ENCODE measurements at places on chromosomes 4 and X. TPM values are rescaled to one million over a fixed set of nuclear protein-coding genes. Genes with fewer than 3 reads are reported as not detected.

Gene CLDN34
- not detected for total RNA-seq

- H3K27me3 ChIP-seq: peaks cover 6% of the 10 kb centered on the region
- H3K4me1 ChIP-seq: no peaks in the 10 kb centered on the region
- no peaks in the 10 kb centered on the region for H3K36me3 ChIP-seq
These were observed 207.7 kb downstream of the SOWAHB start for GRCh38 chr4:76690011-76690905.

GRCh38 chr4:78749258-78749971, 26.7 kb upstream of the BMP2K start:
- no peaks in the 10 kb centered on the region for H3K4me1 ChIP-seq
- H3K36me3 ChIP-seq: no peaks in the 10 kb centered on the region
- no peak for DNase-seq
- no peak overlapping the region for H3K4me3 ChIP-seq
- no peak overlapping the region for H3K27ac ChIP-seq
- no peaks in the 10 kb centered on the region for H3K27me3 ChIP-seq

DNA sequence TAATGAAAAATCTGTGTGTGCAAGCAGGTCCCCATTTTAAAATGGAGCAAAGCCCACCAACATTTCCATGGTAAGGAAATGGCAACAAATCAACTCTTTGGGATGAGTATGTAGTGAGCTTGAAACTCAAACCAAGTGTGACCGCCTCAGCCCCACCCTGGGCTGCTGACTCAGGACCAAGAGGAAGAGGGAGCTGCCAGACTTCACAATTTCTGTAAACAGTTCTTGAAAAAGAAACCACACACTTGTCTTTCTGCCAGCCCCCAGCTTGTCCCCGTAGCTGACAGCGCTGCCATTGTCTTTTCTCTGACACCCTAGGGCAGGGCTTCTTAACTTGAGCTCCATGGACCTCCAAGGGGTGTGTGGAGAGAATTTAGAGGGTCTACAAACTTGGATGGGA, 10.3 kb downstream of the RTL5 start:
- H3K4me1 ChIP-seq: no peaks in the 10 kb centered on the region
- no peak for DNase-seq
- H3K36me3 ChIP-seq: no peaks in the 10 kb centered on the region
- H3K27me3 ChIP-seq: no peaks in the 10 kb centered on the region
- H3K4me3 ChIP-seq: peak overlapping the region; percentile 13

Gene SAGE1
- total RNA-seq: not detected

Gene STPG2
- total RNA-seq: 0.19 TPM

DNA sequence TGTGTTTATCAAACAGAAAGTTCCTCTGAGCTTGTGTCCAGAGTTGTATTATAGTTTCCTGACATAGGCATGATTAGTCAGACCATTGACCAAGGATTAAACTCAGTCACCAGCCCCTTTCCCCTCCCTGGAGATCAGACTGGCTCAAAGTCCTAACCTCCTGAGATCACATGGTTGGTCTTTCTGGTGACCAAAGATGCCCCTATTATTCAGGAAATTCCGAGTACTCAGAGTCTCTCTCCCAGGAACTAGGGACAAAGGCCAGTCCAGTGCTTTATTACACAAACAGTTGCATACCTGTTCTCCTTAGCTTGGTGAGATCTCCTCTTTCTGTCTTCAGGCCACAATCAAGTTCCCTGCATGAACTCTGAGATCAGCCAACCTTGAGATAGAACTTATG, 14.5 kb upstream of the ENPP6 start:
- peaks cover 15% of the 10 kb centered on the region for H3K4me1 ChIP-seq
- no peak overlapping the region for H3K27ac ChIP-seq
- no peak for DNase-seq
- no peaks in the 10 kb centered on the region for H3K27me3 ChIP-seq

Gene SGCB
- total RNA-seq: 4.0 TPM

DNA sequence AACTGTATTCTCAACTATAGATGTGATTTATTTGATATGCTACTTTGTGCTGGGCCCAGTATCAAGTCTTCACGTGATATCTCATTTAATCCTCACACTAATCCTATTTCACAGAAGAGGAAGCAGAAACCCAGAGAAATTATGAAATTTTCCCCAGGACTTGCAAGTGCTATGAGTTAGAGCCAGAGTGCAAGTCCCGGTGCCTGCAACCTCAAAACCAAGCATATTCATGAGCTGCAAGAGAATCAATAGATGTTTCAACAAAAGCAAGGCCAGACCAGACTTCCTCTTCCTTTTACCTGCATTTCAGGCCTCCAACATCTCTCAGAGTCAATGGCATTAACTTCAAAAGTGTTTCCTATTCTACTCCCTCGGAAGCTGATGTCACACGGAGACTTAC, 92.2 kb upstream of the GATB start:
- H3K27me3 ChIP-seq: no peaks in the 10 kb centered on the region
- H3K27ac ChIP-seq: no peak overlapping the region
- no peak for DNase-seq
- no peaks in the 10 kb centered on the region for H3K4me1 ChIP-seq

- H3K27me3 ChIP-seq: no peaks in the 10 kb centered on the region
- H3K4me3 ChIP-seq: no peak overlapping the region
- no peak for DNase-seq
- no peak overlapping the region for H3K27ac ChIP-seq
These were observed 15.1 kb downstream of the LRPAP1 start for GRCh38 chr4:3516836-3517730.

GRCh38 chrX:85504381-85504780, 124.9 kb upstream of the POF1B start:
- H3K27me3 ChIP-seq: no peaks in the 10 kb centered on the region
- no peak overlapping the region for H3K4me3 ChIP-seq
- no peak overlapping the region for H3K27ac ChIP-seq
- H3K36me3 ChIP-seq: no peaks in the 10 kb centered on the region

Gene GPR143
- not detected for total RNA-seq

DNA sequence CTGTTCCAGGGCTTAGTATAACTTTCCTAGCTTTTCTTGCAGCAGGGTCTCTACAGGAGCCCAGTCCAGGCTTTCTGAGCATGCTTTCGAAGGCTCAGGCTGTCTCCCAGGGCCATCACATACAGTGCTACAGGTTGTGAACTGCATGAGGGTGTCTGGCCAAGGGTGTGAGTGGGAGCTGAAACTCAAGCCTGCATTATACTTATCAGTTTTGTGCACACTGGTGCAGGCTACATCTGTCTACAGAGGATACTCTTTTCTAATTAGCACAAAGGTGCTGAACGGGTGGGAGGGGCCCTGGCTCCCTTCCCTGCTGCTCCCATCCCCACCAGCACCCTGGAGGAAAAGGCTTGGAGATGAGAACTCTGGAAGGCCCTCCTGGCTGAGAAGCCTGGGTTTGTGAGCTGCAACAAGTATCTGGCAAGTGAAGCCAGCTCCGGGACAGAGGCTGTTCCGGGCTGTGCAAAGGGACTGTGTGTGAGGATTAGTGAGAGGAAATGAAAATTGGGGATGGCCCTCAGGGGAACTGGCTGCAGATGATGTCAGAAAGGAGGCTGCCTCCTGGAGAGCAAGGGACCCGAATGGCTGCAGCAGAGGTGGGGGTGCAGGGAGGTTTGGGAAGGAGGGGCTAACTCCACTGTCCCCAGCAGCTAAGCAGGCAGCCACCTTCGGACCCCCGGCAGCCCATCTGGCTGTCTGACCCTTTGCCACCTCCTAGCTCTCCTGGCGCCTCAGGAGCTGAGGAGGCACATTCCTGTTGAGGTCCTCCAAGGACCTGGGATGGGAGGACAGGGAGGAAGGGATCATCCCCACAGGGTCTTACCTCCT, 68.5 kb downstream of the EFNB1 start:
- no peaks in the 10 kb centered on the region for H3K36me3 ChIP-seq
- H3K4me3 ChIP-seq: no peak overlapping the region
- no peaks in the 10 kb centered on the region for H3K27me3 ChIP-seq
- H3K27ac ChIP-seq: no peak overlapping the region
- DNase-seq: no peak

Gene NR3C2
- 38.6 TPM for total RNA-seq

GRCh38 chr4:186669735-186670134, 53.9 kb downstream of the FAT1 start:
- no peak overlapping the region for H3K27ac ChIP-seq
- H3K4me1 ChIP-seq: no peaks in the 10 kb centered on the region
- H3K27me3 ChIP-seq: no peaks in the 10 kb centered on the region
- no peaks in the 10 kb centered on the region for H3K36me3 ChIP-seq

Gene CSN1S1
- not detected for total RNA-seq

GRCh38 chr4:130393231-130393630, 1297.3 kb downstream of the C4orf33 start:
- no peaks in the 10 kb centered on the region for H3K4me1 ChIP-seq
- H3K27me3 ChIP-seq: no peaks in the 10 kb centered on the region
- H3K36me3 ChIP-seq: no peaks in the 10 kb centered on the region

GRCh38 chr4:99447513-99447912, 12.4 kb upstream of the ADH7 start:
- no peak for DNase-seq
- no peaks in the 10 kb centered on the region for H3K36me3 ChIP-seq
- no peak overlapping the region for H3K4me3 ChIP-seq
- H3K27me3 ChIP-seq: no peaks in the 10 kb centered on the region

Gene ADAMTS3
- not detected for total RNA-seq

DNA sequence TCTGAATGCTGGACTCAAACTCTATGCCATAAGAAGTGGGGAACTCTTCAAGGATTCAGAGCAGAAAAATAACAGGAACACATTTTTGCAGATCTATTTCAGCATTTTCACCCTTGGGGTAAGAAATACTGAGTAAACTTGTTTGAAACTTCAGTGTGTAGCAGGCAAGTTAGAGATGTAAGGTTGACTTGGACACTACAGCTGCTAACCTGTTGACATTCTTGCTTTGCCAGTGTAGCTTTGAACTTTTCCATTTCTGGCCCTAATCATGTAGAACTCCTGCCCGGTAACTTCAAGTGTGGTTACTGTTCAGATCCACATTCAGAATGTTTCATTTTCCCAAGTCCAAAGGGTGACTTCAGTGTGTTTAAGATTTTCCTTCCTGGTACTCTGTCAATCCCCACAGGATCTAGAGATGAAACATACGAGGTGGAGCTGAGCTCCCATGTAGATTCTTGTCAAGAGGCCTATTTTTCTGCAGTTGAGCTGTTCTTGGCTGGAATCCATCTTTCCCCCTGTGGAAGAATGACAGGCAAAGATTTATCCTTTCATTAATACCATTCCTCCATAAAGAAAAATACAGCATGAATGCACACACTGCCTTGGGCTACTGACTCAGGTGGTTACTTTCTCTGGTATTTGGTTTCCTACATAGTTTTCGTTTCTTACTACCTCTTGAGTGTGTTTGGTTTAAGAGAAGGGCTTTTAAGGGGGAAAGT, 34.1 kb downstream of the FHDC1 start:
- DNase-seq: no peak
- no peaks in the 10 kb centered on the region for H3K4me1 ChIP-seq
- no peak overlapping the region for H3K4me3 ChIP-seq
- H3K36me3 ChIP-seq: no peaks in the 10 kb centered on the region

DNA sequence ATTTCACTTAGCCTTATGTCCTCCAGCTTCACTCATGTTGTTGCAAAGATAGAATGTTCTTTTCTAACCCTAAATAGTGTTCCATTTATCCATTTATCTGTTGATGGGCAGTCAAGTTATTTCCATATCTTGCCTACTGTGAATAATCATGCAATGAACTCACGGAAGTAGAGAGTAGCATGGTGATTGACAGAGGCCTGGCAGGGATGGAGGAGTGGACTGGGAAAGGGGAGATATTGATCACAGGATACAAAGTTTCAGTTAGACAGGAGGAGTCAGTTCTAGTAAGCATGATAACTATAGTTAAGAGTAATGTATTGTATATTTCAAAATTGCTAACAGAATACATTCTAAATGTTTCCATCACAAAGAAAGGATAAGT, 10.3 kb upstream of the CLNK start:
- H3K27ac ChIP-seq: no peak overlapping the region
- DNase-seq: no peak
- H3K27me3 ChIP-seq: no peaks in the 10 kb centered on the region
- H3K4me3 ChIP-seq: no peak overlapping the region
- no peaks in the 10 kb centered on the region for H3K36me3 ChIP-seq
- H3K4me1 ChIP-seq: no peaks in the 10 kb centered on the region

Gene EREG
- not detected for total RNA-seq

DNA sequence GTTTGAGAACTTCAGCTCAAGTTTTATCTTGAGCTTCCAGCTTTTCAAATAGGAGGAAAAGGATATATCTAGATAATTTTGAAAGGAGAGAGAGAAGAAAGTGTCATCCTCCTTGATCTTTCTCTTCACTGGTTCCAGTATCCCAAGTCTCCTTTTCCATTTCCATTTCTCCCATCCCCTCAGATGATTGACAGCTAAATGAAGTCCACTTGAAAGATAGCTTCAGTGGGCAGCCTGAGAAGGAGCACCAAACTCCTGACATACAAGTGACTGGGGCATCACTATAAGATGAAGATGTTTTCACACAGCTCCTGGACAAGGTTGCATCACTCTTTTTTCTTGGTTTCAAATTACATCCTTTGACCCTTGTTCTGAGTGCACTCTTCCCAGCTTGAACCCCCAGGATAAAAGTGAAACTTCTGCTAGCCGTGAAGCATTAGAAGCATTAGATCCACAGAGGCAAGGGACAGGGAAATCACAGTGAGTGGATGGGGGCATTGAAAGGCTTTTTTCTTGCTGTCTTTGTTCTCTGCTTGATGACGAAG, 17.5 kb upstream of the MAGEA10 start:
- no peaks in the 10 kb centered on the region for H3K4me1 ChIP-seq
- no peaks in the 10 kb centered on the region for H3K36me3 ChIP-seq
- no peak overlapping the region for H3K27ac ChIP-seq
- H3K27me3 ChIP-seq: no peaks in the 10 kb centered on the region
- DNase-seq: no peak

DNA sequence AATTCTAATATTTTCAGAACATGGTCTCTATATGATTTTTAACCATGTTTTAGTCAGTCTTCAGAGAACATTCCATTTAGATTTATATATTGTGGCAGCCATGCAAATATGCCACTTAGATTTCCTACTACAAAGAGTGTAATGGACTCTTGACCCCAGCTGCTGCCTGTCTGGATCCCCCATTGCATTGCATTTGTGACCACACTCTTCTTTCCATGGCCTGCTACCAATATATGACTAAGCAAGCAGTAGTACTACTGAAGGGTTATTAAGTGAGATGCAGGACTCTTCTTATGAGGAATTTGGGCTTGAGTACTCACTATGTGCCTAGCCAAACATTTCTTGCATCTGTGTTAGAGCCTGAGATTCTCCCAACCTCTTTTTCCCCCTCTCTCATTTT, 306.8 kb downstream of the PDHA2 start:
- no peaks in the 10 kb centered on the region for H3K4me1 ChIP-seq
- H3K4me3 ChIP-seq: no peak overlapping the region
- H3K27ac ChIP-seq: no peak overlapping the region
- no peak for DNase-seq

DNA sequence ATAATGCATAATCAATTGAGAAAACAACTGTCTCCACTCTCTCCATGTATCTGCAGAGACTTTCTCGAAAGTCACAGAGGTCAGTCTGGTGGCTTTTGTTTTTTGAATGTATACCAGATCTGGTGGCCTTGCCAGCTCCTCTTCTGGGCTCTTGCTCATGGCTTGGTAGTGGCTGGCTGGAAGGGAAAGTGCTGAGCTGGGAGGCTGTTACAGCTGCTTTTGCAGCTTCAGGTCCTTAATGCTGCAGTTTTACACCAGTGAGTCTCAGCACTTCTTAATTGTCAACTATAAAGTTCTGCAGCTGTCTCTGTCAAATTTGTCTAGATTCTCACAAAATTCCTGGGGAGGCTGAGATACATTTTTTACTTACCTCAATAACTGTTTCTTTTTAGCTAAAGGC, 390.0 kb downstream of the GRXCR1 start:
- H3K4me3 ChIP-seq: no peak overlapping the region
- no peaks in the 10 kb centered on the region for H3K36me3 ChIP-seq
- H3K4me1 ChIP-seq: no peaks in the 10 kb centered on the region
- H3K27ac ChIP-seq: no peak overlapping the region
